ENCODE measurements at places on chromosomes 7 and 10.

- no peak for DNase-seq
Observed at GRCh38 chr7:22911889-22912288, 89.2 kb upstream of the TOMM7 start.

- no peak for DNase-seq
Observed at GRCh38 chr7:11591055-11591633, 240.9 kb downstream of the THSD7A start.

- no peak for DNase-seq
Observed at GRCh38 chr10:81817596-81818170, 57.3 kb upstream of the NRG3 start.

DNA sequence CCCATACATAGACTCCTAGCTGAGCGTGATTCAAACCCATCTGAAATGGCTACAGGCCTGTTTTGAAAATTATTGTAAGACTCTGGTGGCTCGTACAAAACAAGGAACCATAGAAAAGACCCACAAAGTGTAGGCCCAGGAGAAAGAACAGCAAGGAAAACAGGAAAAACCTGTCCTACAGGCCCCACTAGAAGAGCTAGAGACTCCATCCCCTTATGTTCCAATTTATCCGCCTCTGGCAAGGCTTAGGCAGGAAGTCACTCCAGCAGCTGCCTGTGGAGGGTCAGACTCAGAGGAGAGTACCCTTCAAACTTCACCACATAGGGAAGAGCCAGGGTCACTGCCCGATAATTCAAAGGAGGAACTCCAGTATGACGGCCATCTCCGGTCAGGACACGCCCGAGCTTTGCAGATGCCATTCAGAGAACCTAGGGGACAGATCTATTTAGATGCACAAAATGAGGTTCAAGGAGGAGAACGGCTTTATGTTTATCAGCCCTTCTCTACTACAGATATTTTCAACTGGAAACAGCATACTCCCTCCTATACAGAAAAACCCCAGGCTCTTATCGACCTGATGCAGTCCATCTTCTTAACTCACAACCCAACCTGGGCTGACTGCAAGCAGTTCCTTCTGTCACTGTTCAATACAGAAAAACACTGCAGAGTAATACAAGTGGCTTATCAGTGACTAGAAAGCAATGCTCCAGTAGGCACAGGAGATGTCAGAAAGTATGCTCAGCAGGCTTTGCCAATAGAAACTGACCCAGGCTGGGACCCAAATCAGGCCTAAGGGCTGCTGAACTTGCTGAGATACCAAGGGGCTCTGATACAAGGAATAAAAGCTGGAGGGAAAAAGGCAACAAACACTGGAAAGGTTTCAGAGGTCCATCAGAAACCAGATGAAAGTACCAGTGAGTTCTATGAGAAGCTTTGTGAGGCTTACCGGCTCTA lies 8.6 kb upstream of the ZNF33B start:
- no peak for DNase-seq

GRCh38 chr7:42254217-42254616 lies 17.2 kb upstream of the GLI3 start:
- DNase-seq = no peak

DNA sequence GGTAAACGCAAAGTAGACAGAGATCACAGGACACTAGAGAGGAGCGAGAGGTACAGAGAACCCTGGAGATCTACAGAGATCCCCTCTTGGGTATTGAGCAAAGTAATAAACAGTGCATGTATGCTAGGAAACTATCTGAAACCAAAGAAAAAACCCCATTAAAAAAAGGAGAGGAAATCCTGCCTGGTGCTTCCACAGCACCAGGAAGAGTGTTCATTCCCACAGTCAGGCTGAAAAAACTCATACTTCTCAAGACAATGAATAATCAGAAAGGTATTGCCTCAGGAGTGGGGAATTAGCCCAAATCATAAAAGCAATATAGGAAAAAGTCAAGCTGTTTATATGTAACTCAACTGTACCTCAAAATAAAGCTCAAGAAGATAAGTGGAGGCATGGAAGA lies 59.1 kb downstream of the ANKRD26 start:
- DNase-seq = no peak

DNA sequence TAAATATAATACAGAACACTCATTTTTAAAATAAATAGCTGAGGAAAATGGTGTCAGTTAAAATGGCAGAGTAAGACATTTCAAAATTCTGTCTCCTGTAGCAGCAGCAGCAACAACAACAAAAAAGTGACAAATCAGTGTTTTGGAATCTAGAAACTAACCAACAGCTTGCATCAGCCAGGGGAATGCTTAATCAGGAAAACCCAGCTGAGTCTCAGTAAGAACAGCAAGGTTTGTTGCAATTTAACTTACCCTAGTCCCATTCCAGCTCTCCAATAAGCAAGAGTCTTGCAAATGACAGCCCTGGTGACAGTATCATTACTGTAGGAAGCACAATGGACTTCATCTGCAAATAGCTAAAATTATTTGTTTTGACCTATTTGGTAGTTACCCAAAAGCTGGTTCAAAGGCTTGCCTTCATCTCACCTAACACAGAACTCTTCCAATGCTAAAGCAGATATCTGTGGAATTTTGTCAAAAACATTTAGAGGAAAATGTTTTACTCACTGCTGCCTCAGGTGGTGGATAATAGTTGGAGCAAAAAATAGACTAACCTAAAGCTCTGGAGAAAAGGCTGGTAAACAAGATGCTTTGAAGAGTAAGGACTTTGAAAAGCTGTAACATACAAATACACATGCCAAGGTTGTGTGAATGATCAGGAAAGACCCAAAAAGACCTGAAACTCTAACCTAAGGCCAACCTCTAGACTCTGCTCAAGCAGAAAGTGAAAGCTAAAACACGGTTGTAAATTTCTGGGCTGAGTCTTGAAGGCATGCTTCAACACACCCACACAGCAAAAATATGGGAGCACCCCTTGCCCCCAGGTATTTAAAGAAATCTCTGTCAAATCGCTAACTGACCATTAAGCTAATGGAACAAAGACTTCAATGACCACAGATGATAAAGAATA lies 9.9 kb upstream of the ARHGAP22 start:
- no peak for DNase-seq

- DNase-seq = no peak
Observed at GRCh38 chr7:14760730-14761478, 141.6 kb downstream of the DGKB start.

DNA sequence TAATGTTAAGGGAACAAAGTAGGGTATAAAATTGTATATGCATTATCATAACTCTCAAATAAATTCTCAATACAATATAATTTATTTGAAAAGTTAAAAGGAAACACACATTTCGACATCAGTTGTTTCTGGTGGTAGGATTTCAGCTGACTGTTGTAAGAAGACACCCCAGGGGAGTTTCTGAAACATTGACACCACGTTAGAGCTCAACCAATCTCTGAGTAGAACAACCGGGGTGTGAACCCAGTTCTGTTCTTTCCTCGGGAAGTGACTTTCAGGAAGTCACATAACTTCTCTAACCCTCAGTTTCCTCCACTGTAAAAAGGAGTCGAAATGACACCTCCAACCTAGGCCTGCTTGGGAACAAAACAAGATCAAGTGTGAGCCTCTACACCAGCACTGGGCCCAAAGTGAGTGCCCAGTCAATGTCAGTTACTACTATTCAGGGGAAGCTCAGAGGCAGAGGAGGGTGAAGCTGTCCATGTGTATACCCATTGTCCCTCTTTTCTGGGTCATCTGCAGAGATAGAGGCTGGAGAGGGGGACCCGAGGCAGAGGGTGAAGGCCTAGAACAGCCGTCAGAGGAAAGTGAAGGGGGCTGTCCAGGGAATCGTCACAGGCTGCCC lies 67.1 kb downstream of the AOAH start:
- no peak for DNase-seq

DNA sequence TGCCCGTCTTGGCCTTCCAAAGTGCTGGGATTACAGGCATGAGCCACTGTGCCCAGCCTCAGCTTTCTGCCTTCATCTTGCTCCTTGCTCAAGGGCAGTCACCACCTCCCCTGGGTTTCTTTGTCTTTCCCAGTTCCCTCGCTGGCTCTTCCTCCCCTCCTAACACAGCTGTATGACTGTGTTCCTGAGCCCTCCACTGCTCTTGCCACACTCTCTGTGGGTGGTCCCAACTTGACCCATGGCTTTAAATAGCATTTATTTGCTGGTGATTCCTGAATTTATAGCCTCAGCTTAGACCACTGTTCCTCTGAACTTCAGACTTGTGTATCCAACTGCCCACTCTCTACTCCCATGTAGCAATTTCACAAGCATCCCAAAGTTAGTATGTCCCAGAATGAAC lies 181.3 kb downstream of the BAMBI start:
- DNase-seq = no peak

- DNase-seq = no peak
Observed at GRCh38 chr7:87413029-87413428, 62.5 kb downstream of the ABCB4 start.

DNA sequence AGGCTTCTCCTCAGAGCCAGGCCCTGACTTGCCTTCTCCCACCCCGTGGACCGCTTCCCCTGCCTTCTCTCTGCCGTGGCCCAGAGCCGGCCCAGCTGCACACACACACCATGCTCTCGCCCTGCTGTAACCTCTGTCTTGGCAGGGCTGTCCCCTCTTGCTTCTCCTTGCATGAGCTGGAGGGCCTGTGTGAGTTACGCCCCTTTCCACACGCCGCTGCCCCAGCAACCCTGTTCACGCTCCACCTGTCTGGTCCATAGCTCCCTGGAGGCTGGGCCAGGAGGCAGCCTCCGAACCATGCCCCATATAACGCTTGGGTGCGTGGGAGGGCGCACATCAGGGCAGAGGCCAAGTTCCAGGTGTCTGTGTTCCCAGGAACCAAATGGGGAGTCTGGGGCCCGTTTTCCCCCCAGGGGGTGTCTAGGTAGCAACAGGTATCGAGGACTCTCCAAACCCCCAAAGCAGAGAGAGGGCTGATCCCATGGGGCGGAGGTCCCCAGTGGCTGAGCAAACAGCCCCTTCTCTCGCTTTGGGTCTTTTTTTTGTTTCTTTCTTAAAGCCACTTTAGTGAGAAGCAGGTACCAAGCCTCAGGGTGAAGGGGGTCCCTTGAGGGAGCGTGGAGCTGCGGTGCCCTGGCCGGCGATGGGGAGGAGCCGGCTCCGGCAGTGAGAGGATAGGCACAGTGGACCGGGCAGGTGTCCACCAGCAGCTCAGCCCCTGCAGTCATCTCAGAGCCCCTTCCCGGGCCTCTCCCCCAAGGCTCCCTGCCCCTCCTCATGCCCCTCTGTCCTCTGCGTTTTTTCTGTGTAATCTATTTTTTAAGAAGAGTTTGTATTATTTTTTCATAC lies 38.0 kb downstream of the LIMK1 start:
- DNase-seq = no peak

DNA sequence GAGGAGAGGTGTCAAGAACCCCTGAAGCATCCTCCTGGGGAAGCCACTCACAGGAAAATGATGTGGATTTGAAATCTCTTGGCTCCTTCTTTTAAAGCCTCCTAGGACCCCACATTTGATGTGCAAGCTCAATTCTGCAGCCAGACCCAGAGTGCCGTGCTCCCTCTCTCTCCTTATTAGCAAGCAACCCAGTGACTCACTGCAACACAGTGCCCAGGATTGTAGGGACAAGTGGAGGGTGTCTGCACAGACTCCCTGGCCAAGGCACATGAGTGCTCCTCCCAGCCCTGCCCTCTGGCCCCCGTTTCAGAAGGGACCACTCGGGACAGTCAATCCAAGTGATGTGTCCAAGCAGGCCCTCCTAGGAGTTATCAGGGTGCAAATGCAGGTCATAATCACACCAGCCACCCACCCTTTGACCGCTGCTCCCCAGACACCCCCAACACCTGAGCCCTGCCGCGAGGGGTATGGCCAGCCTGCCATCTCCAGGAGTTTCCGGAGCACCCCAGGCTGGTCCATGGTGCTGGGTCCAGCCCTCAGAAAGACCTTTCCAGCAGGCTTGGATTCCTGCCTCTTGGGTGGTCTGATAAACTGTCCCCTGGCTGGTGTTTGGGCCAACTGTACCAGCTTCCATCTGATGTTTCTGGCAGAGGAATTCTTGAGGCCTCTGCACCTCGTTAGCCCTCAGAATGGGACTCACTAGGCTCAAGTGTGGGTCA lies 54.5 kb upstream of the CXCL12 start:
- no peak for DNase-seq

DNA sequence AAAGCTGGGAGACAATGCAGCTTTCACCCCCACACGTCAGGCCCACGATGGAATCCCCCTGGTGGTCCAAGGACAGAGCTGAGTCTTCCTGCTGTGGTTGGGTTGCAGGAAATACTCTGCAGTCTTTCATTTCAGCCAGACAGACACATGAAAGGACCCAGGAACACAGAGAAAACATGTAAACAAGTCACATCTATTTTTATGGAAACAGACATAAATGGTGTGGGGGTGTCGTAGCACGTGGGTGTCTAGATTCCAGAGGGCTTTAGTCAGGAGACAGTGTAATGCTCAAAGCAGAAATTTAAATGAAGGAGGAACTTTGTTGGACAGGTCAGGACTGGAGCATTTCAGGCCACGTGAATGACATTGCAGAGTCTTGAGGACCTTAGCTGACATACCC lies 444.6 kb downstream of the SUGCT start:
- DNase-seq = no peak

DNA sequence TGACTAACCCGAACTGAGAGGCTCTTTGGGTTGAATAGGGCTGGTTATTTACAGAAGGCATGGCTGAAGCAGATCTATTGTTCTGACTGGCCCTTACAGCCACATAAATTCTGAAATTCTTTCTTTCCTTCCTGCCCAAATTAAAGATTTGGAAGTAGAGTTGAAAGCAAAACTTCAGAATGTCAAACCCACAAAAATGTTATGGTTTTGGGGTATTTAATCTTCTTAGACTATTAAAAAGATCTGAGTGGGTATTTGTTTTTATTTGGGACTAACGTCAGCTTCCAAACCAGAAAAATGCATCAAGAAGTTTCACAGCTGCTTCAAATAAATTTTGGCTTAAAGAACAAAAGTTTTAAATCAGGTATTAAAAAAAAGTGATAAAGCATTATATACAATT lies 124.5 kb downstream of the AHR start:
- no peak for DNase-seq

GRCh38 chr7:105769901-105770628 lies 106.3 kb downstream of the ATXN7L1 start:
- no peak for DNase-seq

GRCh38 chr7:31633894-31634494 lies 53.0 kb upstream of the PPP1R17 start:
- DNase-seq = no peak

DNA sequence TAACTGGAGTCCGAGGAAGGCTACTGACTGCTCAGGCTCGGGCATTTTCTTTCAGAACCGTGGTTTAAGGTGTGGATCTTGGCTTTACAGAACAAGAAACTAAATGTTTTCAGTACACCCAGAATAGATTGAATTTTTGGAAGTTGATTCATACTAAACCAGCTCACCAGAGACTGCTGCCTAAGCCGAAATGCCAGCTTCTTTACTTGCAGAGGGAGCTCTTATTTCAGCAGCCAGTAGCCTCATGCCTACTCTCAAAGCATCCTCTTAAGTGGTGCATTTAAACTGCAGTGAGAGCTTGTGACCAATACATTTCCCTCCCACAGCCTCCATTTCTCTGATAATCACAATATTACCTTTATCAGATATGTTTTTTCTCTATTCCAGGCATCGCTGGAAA lies 615.1 kb downstream of the SUGCT start:
- no peak for DNase-seq

DNA sequence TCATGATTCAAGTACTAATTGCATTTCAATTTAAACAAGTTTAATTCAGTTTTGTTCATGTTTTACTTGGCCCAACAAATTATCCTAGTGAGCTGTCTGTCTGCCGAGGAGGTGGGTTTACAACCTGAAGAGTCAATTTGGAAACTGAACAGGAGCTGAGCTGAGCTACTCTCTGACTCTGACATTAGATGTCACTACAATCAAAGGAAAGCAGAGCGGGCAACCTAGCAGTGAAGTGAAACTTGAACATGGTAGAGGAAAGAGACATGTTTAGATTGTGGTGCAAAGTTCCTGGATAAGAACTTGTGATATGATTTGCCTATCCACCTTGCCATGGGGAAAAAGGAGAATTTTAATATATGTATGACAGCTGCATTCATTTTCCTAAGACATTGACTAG lies 9.6 kb upstream of the AGR3 start:
- DNase-seq = no peak

Measured in stimulated activated CD8-positive, alpha-beta memory T cell treated with anti-CD3 and anti-CD28 coated beads, Interleukin-7, amount 100 ng/mL, for 1 hour (primary cell).